ENCODE measurements at places on chromosomes 3 and 15.

DNA sequence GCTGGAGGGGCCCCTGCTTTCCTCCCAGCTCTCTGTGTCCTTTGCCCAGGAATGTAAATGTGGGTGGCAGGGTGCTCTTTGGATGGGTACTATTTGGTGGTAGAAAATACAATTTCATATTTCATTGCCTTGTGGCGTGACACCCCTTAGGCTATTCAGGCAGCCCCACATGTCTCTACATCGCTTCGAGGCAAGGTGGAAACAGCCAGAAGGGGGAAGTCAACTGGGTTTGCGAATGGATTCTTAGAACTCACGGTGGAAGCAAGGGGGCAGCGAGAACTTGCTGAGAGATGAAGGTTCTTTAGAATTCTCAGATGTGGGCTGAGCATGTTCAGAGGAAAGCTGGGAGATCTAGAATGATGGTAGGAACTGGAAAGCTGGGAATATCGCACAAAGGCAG lies 25.3 kb downstream of the PLA2G4D start:
- no peak for ATAC-seq

- ATAC-seq = no peak
Measured at GRCh38 chr3:20068512-20069177, 28.4 kb downstream of the KAT2B start.

- ATAC-seq = no peak
Measured at GRCh38 chr15:37709669-37710068, 224.8 kb upstream of the TMCO5A start.

DNA sequence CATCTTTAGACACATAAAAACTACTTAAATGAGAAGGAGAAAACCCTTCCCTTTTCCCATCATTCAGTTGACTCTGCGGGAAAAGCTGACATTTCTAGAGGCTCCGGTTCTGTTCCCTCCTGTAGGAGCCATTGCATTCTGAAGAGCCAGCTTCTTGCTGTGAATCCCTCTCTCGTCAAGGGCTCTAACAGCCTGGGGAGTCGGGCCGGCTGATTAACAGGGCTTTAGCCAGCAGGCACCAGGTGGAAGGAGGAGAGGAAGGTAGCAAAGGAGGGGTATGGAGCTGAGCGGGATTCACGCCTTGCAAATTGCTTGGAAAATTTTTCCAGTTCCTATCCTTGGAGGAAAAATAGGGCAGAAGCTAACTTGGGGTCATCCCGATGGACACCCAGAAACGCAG lies 108.3 kb upstream of the UBE2E1 start:
- ATAC-seq = no peak

DNA sequence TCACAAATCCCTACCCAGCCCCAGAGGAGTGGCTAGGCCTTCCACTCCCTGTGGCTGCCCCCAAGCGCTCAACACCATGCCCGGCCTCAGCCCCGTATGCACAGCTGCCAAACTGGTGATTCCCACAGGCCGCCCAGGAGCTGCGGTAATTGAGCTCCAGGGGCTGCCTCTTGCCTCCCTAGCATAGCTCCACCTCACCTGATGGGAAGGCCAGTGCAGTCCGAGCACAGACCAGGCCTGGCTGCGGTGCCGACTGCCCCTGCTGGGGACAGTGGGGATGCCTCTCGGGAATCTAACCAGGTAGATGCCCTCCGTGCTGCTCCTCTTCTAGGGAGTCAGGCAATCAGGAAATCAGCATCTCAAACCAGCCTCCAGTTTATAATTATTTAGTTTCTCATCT lies 25.9 kb downstream of the SCN5A start:
- ATAC-seq = no peak

GRCh38 chr3:61532739-61533500 lies 28.5 kb upstream of the PTPRG start:
- no peak for ATAC-seq

DNA sequence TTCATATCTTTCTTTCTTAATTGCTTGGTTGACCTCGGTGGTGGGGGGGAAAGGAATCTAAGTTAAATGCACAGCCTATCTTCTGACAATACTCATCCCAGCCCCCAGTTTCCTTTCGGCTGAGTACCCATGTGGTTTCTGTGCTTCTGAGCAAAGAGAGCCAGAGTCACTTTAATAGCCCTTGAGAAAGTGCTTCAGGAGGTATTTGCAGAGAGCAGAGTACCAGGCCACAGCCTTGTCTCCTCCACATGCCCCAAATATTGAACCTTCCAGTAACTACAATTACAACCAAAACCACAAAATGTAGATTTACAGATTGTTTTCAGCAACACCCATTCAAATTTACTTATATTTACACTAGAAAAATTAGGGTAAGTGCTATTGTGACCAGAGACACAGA lies 647.4 kb downstream of the NR2F2 start:
- ATAC-seq = no peak

- ATAC-seq = no peak
Measured at GRCh38 chr15:53837263-53837662, 77.8 kb upstream of the WDR72 start.

- ATAC-seq = no peak
Measured at GRCh38 chr15:59237119-59237855, 30.6 kb downstream of the LDHAL6B start.

DNA sequence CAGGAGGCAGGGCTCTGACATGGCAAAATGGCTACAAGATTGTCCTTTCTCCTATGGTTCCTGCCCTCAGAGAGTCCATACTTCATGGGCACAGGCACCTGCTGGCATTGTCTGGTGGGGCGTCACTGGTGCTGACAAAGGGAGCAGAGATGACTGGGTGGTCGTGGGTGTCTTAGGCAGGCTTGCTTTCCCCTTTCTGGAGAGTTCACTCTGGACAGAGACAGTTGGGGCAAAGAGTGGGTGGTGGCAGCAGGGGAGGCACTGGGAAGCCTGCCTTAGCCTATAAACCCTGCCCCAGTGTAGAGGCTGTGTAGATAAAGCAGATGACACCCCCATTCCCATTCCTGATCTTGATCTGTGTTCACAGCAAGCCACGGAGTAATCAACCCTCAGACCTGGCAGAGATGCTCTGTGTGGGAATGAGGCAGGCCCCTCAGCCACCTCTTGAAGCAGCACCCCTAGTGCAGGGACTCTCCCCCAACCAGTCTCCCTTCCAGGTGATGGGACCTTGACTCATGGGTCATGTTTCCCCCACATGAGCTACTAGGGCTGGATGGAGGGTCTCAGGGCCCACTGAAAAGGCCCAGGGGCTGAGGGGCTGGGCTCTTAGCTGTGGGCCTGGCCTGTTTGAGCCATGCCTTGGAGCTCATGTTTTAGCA lies 20.7 kb upstream of the DOCK3 start:
- no peak for ATAC-seq

DNA sequence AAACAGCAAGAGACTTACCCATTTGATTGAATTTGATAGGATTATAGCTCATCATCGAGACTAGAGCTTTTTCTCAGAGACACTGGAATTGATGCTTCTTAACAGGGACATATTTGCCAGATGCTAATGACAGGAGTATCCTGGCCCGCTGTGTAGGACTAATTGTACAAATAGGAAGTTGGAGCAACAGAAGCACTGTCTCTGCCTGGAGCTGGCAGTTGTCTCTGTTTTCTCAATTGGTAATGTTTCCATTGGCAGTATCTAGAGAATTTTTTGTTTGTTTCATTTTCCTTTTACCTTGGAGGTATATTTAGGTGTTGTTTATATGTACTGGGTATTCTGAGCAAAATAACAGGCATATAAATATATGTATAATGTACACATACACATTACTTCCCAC lies 8.9 kb upstream of the PCOLCE2 start:
- no peak for ATAC-seq

GRCh38 chr3:117893638-117894037 lies 1141.0 kb downstream of the IGSF11 start:
- ATAC-seq = no peak

GRCh38 chr3:185948292-185948691 lies 10.5 kb upstream of the TRA2B start:
- no peak for ATAC-seq

DNA sequence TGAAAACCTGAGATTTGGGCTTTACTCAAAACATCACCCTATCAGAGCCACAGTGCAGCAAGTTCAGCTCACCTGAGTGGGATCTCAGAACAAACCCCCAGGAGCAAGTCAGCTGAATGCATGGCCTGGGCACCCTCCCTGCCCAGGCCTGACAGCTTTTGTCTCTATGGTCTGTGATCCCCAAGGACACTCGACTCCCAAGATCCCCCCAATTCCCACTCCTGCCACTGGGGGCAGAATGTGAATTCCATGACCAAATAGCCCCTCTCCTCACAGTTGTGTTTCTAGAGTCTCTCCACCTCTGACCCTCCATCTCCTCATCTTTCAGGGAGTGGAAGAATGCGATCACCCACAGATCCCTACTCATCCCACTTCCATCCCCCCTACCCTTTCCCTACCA lies 58.9 kb downstream of the ZNF445 start:
- no peak for ATAC-seq

- no peak for ATAC-seq
Measured at GRCh38 chr3:173920386-173920785, 522.8 kb downstream of the NLGN1 start.

- no peak for ATAC-seq
Measured at GRCh38 chr15:27028858-27029477, 58.0 kb downstream of the GABRG3 start.

All from activated CD4-positive, CD25-positive, alpha-beta regulatory T cell treated with anti-CD3 and anti-CD28 coated beads, Interleukin-2, amount 50 U/mL, for 24 hours (primary cell).